ENCODE measurements at places on chromosomes 5 and 9.

DNA sequence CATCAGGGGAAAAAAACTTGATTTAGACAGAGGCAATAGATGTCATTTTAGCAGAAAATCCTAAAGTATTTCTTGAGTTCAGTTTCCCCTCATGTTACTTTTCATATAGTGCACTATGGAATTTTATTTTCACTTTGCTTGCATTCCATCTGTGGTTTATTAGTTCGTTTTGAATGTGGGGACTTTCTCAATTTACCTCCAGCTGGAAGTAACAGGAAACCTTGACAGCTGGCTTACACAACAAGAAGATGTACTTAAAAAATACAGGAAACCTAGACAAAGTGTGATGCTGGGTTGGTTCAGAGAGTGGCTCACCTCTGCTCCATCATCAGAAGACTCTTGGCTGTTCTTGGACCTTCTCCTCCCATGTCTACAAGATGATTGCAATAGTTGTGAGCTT is 567.0 kb downstream of the CETN3 start:
- DNase-seq: no peak

DNA sequence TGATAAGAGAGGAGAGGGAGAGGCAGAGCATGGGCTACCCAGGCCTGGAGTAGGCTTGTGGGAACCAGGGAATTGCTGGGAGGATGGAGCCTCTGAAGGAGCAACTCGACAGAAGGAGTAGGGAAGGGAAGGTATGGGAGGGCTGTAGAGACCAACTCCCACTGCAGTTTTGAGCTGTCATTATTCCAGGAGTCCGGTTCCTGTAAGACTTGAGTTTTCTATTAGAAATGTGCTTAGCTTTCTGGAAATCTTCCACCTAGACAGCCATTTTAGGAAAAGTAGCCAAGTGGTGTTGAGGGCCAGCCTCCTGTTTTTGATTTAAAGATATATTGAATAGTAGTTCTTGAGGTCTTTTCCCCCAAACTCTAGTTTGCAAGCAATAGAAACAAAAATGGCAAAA is 323.5 kb downstream of the LRRC70 start:
- DNase-seq: no peak

DNA sequence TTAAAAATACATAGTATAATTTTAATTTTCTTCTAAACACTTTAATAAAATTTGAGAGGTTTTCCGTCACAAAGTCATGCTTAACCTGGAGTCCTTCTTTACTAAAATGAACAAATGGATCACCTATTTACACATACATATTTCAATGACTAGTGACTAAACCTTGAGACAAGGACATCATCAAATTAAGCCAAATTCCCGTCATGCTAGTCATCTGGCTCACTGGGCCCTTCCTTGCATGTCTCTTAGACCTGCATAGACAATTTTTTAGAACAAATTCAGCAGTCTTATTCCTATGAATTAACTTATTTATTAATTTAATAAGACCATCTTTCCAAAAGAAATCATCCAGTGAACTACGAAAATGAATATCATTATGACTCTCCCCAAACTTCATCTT is 26.6 kb downstream of the ERAP2 start:
- DNase-seq: no peak

DNA sequence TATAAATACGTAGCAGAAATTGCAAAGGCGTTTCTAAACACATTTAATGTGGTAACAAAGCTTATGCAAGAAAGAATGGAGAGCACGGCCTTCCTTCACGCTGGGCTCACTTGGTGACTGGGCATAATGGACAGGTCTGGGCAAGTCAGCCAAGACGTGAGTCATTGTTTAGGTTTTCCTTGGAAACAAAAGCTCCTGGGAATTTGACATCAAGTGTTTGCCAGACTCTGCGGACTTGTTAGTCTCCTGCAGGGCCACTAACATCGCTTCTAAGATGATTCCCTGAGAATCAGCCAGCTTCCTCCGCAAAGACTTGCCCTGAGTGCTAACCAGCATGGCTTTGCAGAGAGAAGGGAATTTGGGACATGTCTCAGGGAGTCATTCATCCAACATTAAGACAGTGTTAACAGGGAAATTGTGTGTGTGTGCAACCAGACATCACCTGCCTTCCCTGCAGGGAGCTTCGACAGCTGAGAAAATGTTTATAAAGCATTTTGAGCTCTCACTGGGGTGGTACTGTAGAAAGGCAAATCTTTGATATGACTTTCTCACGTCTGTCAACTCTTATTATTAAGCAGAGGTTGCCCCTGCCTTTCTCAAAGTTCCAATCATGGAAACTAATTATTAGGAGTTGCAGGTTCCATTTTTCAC is 182.5 kb downstream of the NTRK2 start:
- DNase-seq: peak; percentile 91

All from ACHN (cell line).